ENCODE measurements at places on chromosomes 13 and 19.

DNA sequence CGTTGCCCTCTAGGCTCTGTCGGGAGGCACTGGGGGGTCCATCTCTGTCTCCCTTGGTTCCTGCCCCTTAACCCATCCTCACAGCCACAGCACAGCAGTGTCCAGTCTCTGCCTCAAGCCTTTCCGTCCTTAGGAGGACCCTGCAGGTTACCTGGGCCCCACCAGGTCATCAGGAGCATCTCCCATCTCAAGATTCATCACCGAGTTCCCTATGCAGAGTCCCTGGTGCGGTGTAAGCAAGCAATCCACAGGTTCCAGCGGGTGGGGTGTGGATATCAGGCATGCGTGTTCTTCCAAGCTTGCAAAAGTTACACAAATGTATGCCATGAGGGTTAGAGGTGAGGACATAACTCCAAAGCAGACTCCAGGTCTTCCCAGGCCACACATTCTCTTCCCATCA lies 20.9 kb upstream of the GAS6 start:
- DNase-seq = no peak
- H3K4me1 ChIP-seq = no peaks in the 10 kb centered on the region
- H3K36me3 ChIP-seq = no peaks in the 10 kb centered on the region
- no peaks in the 10 kb centered on the region for H3K27me3 ChIP-seq
- no peak overlapping the region for H3K27ac ChIP-seq

GRCh38 chr19:46000491-46001246 lies 5.4 kb downstream of the CCDC61 start:
- H3K36me3 ChIP-seq = peaks cover 6% of the 10 kb centered on the region
- peaks cover 22% of the 10 kb centered on the region for H3K4me1 ChIP-seq
- no peak overlapping the region for H3K4me3 ChIP-seq
- no peak overlapping the region for H3K27ac ChIP-seq

- H3K4me3 ChIP-seq = no peak overlapping the region
- no peaks in the 10 kb centered on the region for H3K27me3 ChIP-seq
- no peak for DNase-seq
- no peak overlapping the region for H3K27ac ChIP-seq
- no peaks in the 10 kb centered on the region for H3K4me1 ChIP-seq
- no peaks in the 10 kb centered on the region for H3K36me3 ChIP-seq
These were observed 435.6 kb downstream of the PCDH9 start for GRCh38 chr13:66794340-66795031.

GRCh38 chr19:54928299-54928698 lies 19.0 kb downstream of the NLRP7 start:
- no peaks in the 10 kb centered on the region for H3K36me3 ChIP-seq
- no peak overlapping the region for H3K27ac ChIP-seq
- DNase-seq = no peak
- no peaks in the 10 kb centered on the region for H3K27me3 ChIP-seq
- peaks cover 7% of the 10 kb centered on the region for H3K4me1 ChIP-seq
- no peak overlapping the region for H3K4me3 ChIP-seq

GRCh38 chr13:110152351-110152750 lies 154.6 kb downstream of the COL4A1 start:
- no peaks in the 10 kb centered on the region for H3K27me3 ChIP-seq
- H3K27ac ChIP-seq = no peak overlapping the region
- H3K4me1 ChIP-seq = no peaks in the 10 kb centered on the region
- no peak overlapping the region for H3K4me3 ChIP-seq
